ENCODE measurements at places on chromosomes 2 and 18.

DNA sequence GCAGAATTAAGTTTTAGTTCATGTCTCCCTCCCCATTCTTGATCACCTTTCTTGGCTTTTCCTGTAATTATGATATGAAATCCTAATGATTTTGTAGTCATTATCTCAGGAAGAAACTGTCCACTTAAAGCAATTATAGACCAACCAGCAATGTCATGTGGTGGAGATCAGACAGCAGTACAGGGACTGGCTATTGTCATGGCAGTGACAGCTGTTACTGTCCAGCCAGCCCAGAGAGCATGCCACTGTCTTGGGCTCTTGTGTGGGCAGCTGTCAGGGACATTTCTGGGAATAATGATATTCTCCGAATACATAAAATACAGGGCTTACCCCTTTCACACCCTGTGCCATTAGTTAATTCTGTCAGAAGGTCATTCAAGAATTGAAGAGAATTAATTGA lies 355.3 kb upstream of the RAB12 start:
- DNase-seq, result no peak

DNA sequence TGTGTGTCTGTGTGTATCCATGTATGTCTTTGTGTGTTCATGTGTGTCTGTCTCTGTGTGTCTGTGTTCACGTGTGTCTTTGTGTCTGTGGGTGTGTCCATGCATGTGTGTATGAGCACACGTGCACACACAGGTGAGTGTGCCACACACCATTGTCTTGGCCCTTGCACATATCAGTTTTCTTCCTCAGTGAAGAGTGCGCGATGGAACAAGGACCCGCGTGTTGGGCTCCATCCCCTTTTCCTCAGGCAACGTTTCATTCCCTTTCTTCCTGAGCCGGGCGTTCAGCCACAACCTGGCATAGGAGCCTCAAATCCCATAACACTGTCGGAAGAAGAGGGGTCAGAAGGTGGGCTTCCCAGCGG lies 74.3 kb downstream of the PTGR3 start:
- no peak for DNase-seq

DNA sequence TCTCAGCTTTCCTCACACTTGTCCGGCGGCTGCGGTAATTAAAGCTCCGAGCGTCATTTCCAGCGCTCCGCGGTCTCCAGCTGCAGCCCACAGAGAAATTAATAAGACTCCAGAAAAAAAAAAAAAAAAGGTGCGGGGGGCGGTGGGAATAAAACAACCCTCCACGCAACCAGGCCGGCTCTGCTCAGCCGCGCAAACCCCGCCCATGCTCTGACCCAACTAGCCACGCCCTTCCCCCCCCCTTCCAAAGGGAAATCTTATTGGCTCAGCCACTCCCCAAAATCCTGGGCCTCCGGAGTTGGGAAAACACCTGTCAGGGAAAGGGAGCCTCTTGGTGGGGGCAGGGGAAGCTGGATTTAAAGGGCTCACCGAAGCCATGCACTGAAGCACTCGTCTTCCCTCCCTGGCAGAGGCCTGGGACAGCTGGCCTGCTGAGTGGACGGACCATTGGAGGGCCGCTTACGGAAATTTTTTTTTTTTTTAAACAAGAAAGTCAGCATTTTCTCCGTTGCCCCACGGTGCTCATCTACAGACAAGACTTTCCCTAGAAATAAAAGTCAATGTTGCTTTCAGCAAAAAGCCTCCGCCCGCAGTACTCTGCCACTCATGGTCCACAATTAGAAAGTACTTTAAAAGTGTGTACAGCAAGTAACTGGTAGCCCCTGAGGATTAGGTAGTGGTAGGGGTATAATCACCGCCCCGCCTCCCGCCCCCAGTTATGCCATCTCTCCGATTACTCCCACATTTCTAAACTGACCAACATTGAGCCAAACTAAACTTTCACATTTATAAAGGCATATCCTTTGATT lies 674 bp upstream of the ERBB4 start:
- peak; percentile 76 for DNase-seq

DNA sequence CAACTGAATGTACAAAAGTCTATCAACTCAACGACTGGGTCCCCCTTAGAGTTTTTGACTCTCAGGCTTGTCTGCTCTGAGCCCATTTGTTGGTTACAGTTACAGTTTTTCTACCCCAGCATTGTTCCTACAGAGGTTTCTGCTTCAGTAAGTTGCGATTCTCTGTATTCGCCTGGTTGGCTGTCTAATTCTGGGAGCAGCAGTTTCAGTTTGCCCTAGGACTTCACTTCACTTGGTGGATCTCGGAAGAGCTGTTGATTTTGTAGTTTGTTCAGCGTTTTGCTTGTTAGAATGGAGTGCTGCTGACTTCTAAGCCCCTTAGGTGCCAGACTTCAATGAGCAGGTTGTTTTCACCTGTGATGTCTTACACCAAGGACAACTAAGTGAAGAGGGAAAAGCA lies 296.5 kb upstream of the EPAS1 start:
- no peak for DNase-seq

DNA sequence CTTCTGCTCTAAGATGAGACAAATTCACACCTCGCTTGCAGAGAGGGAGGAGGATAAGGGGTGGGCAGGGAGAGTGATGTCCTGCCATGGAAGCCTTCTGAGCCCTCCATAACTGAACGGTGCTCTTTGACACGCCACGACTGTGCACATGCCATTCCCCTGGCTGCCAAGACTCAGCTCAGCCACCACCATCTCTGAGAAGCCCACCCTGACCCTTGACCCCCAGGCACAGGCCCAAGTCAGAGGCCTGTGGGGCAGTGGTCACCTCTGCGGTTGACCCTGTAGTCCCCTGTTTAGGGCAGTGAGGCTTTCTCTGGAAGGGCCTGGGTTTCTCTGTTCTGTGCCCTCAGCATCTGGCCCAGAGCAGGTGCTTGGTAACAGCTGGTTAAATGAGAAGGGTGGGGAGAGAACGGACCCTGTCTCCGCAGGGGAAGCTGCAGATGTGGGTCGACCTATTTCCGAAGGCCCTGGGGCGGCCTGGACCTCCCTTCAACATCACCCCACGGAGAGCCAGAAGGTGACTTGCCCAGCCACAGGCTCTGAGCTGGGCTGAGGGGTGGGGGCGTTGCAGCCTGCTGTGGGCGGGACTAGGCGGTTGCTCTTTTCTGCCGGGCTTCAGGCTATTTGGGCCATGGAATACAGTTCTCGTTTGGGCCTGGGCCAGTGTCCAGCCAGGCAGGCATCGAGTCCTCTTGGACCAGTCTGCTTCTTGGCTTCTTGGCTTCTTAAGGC lies 215.1 kb downstream of the DYSF start:
- DNase-seq, result no peak

- DNase-seq, result no peak
Measured at GRCh38 chr2:96412307-96413258, 77.0 kb downstream of the NCAPH start.

DNA sequence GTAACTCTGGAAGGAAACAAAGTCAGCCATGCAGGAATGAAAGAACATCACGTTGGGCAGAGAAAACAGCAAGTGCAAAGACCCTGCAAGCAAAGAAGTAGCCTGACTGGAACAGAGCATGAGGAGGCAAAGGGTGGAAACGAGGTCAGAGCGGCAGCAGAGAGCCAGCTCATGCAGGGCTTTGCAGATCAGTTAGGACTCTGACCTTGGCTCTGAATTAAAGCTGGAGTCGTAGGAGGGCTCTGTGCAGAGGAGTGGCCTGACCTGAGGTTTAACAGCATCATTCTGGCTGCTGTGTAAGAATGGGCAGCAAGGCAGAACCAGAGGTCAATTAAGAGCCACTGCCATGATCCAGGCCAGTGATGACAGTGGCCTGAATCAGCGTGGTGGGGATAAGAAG lies 220.7 kb downstream of the PRKCE start:
- no peak for DNase-seq

DNA sequence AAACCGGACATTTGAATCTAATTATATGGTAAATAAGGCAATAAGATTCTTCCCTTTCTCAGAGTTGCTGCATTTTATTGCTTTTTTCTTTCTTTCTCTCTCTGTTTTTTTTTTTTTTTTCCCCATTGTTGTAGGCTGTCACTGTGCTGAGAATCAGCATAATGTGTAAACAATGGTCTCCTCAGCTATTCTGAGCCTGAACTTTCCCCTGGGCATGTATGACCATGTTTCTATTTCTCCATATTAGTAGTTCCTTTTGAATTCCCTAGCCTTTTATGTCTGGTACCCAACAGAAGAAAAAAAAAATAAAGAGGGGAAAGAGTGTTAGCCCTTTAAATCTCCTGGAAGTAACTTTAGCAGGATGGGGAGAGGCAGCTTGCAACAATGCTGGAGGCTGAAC lies 1862.5 kb downstream of the SUCLG1 start:
- DNase-seq, result no peak

GRCh38 chr2:84878896-84879583 lies 1.8 kb downstream of the TRABD2A start:
- DNase-seq, result no peak

DNA sequence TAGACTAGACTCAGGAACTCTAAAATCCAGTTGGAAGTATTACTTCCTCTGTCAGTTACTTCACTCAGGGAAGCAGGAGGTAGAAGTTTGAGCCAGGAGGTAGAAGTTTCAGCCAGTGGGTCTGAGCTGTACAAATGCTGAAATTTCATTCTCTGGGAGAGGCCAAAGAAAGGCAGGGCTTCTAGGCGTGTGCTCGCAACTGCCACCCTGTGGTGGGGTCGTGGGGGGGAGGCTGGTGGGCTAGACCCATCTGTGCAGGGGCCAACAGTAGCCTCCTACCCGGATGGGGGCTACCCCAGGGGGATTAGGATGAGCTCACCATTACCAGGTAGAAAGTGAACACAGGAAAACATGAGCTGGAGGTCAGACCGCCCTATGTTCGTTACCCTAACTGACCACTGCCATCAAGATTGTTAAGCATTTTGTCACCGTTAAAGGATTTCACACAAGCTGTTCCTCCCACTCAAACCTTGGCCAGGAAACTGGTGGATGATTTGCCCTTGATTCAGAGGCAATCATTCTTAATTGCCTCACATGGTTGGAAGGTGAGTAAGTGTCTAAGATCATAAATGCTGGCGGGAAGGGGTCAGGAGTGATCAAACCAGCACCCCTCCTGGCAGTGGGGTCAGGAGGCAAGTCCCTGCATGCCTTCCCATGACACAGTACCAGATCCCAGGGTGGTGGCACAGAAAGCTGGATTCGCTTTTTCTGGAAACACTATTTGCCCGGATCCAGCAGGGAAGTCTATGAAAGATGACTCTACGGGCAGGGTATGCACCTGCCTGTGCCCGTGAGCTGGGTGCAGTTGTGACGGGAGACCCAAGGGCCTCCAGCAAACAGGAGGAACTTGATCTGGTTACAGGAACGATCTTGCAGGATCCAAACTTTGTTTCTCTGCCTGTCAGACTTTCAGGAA lies 5.2 kb upstream of the FHL2 start:
- DNase-seq, result no peak

DNA sequence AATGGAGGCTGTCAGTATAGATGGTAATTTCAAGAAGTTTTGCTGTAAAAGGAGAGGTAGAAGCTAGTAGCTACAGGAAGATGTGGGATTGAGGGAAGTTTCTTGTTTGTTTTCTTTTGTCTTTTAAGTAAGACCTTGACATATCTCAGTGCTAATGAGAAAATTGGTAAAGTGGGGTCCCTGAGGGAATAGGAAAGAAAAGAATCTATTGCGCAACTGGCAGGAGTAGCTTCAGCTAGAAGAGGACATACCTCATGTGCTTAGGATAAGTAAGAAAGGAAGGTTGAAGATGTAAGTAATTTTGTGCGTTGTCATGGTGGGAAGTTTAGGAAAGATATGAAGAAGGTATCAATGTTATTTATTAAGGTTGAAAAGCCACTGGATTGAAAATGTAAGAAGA lies 8.4 kb upstream of the IKZF2 start:
- DNase-seq, result no peak

- peak; percentile 26 for DNase-seq
Measured at GRCh38 chr2:31239593-31240177, 5.7 kb downstream of the EHD3 start.

- DNase-seq, result peak; percentile 8
Measured at GRCh38 chr2:88190808-88191721, 20.9 kb downstream of the THNSL2 start.

- no peak for DNase-seq
Measured at GRCh38 chr18:13004396-13004795, 13.2 kb downstream of the CEP192 start.

DNA sequence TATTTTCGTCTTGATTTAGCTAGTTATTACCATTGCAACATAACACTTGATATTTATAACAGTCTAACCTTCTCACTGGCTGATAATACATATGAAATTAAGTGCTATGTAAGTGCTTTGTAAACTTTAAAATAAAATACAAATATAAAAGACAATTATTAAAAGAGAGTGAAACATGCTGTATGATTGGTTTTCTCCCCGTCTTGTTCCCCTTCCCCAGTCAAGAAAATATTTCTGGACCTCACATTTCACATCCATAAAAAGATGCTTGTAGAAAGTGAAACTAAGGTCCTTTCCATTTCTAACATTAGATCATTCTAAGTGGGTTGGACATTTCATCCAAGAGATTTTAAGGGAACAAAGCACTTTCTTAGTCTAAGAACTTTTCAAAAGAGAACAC lies 310.2 kb upstream of the LRATD1 start:
- no peak for DNase-seq

- DNase-seq, result no peak
Measured at GRCh38 chr18:32335228-32335627, 135.5 kb downstream of the GAREM1 start.

DNA sequence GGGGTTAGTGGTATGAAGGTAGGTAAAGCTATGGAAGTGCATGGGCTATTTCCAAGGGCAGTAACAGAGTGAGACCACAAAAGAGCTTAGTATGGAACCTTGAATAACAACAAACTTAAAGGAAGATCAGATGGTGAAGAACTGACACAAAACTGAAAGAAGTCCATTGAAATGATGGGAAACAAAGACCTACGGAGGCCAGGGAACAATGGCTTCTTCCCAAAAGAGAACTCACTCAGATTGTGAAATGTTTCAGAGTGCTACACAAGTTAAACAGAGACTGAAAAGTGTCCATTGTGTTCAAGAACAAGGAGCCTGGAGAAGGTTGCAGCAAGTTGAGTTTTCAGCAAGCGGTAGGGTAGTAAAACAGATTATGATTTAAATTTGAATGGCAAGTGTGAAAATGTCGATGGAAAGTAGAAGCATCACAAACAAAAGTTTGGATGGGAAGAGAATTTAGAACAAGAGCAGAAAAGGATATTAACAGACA lies 700.0 kb upstream of the NXPH2 start:
- no peak for DNase-seq

DNA sequence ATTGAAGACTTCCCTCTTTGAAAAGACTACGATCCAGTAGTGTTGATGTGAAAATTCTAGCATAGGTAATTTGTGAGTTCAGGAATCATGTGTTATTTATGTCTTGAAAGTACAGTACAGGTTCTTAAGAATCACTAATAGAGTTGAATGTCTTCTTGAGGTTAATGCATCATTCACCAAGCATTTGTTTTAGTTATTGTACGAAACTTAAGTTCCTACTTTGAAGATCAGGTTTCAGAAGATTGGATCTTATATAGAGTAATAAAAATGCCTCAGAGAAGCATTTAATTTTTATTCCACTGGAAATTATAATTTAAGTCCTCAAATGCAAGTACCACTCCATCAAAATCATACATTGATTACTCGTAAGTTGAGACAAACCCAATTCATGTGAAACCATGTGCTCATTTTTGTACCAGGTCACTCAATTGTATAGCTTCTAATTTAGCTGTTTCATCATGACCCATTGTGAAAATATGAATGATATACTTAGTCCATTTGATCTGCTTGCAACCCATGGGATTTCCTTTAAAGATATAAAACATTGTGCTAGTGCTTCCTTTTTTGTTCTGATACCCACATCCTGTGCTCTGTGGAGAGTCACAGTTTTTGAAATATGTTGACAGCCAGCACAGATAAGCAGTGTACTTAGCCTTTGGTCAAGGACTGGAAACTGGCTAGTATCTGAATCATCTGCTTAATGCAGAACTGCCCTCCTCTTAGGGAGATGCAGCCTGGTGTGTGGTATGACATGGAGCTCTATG lies 22.5 kb upstream of the RAB27B start:
- no peak for DNase-seq

GRCh38 chr18:3411854-3412268 lies 38.1 kb upstream of the TGIF1 start:
- DNase-seq, result no peak
